ENCODE measurements at places on chromosomes 2 and 18. TPM values are rescaled to one million over a fixed set of nuclear protein-coding genes. Genes with fewer than 3 reads are reported as not detected.

DNA sequence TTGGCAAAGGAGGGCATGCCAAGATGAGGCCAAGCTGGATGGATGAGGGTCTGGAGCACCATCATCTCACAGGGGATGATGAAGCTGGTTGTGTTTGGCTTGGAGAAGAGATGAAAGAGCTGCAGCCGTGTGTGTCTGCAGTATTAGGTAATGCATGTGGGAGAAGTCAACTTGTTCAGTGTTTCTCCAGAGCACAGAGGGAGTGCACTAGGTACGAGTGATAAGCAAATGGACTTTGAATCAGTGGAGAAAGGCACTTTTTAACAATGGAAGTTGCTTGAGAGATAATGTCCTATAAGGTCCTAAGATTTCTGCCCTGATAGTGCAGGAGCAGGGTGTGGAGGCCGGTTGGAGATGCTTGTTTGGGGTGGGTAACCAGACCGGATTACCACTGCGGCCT, 36.0 kb downstream of the SLC14A2 start:
- DNase-seq: no peak

DNA sequence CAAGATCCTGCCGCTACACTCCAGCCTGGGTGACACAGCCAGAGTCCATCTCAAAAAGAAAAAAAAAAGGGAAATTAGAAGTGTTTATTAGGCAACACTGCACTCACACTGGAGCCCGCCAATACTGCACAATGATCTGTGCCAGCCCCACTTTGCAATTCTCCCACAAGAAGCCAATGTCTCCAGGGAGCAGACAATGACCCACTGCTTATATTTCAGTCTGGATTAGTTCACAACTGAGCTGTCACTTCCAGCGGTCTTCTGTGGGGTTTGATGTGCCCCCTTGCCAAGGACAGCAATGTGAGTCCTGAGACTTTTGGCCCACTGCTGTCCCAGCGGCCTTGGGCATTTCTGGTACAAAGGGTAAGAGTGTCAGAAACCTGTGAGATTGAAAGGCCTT, 85.6 kb upstream of the PPM1B start:
- DNase-seq: no peak

GRCh38 chr2:147275943-147276342, 568.9 kb upstream of the ACVR2A start:
- DNase-seq: no peak

- DNase-seq: no peak
Observed at GRCh38 chr18:10775026-10775425, 249.2 kb downstream of the NAPG start.

- DNase-seq: no peak
Observed at GRCh38 chr2:227132986-227133385, 31.0 kb downstream of the COL4A4 start.

- DNase-seq: no peak
Observed at GRCh38 chr2:128343459-128343858, 24.8 kb upstream of the HS6ST1 start.

BMP10 gene
- polyA plus RNA-seq: not detected

IL1F10 gene
- not detected for polyA plus RNA-seq

DSG4 gene
- polyA plus RNA-seq: not detected
